ENCODE measurements at places on chromosomes 5 and 9.

DNA sequence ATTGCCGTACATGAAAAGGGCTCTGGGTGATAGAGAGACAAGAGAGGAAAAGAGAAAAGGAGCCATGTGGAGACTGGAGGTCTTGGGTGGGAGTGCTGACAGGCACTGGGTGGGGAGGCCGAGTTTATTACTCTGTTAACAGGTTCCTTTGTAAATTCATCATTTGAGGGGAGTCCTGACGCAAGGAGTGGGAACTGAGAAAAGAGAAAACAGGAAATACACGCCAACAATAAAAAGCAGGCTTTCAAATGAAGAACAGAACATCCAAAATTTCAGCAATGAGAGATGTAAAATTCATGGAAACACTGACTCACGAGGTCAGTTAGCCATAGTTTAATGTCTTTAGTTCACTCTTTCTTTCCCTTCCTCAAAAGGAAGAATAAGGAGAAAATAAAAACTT lies 342.8 kb downstream of the TMEM167A start:
- no peak for DNase-seq

GRCh38 chr9:135993409-135993742 lies 32.2 kb upstream of the UBAC1 start:
- DNase-seq: no peak

DNA sequence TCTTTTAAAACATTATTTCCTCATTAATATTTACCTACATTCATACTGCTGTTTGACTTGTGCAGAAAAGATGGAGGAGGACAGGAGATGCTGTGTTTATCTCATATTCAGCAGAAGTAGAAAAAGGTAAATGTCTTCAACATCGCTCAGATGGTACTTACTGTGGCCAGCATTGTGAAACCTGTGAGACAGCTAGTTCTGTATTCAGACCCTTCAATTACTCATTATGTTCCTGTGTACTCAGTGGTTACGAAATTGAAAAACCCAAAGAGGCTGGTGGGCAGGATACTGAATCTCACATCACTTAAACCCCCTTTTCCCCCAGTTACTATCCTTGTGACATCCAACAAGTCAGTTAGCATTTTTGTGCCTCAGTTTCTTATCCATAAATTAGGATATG lies 216.0 kb downstream of the KDM4C start:
- DNase-seq: no peak

DNA sequence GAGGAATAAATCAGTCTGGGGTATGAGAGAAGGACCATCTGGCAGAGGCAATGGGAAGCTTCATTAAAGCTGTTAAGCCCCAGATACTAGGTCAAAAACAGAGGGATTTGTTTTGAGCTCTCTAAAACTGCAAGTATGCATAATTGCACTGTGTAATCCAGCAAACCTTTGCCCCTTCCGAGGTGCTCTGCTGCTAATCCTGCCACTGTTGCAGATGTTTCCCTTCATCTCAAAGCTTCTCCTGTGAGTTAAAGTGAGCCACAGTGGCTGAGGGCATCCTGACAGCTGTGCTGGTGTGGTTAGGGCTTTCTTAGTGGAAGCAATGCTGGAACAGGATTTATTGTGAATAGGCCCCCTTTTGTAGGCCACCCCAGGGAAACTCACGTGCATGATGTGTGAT lies 160.3 kb upstream of the TRPC7 start:
- DNase-seq: no peak

- no peak for DNase-seq
Observed at GRCh38 chr5:34564710-34565235, 91.4 kb upstream of the RAI14 start.

Data from AG04450 (cell line).